Stimulated activated CD8-positive, alpha-beta memory T cell treated with anti-CD3 and anti-CD28 coated beads, Interleukin-4, amount 100 ng/mL, for 24 hours (primary cell): ENCODE measurements at places on chromosomes 1 and 21.

GRCh38 chr1:46619656-46620258 lies 3.1 kb upstream of the MOB3C start:
- no peak for DNase-seq

GRCh38 chr1:84006591-84006990 lies 7.7 kb upstream of the TTLL7 start:
- no peak for DNase-seq

GRCh38 chr1:21664806-21665588 lies 4.2 kb downstream of the RAP1GAP start:
- DNase-seq = no peak

DNA sequence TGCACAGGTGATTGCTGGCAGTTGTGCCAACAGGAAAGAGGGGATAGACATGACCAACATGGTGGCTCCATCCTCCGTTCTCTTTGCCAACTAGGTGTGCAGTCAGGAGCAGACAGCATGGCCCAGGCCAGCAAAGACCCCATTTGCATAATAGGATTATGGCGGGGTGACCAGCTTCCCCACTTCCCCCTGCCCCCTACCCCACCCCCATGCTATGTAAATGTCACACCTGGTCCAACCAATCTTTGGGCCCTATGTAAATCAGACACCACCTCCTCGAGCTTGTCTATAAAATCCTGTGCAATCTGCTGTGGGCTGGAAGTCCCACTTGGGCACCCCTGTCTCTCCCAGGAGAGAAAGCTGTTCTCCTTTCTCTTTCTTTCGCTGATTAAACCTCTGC lies 146.0 kb downstream of the SLC30A10 start:
- DNase-seq = no peak

DNA sequence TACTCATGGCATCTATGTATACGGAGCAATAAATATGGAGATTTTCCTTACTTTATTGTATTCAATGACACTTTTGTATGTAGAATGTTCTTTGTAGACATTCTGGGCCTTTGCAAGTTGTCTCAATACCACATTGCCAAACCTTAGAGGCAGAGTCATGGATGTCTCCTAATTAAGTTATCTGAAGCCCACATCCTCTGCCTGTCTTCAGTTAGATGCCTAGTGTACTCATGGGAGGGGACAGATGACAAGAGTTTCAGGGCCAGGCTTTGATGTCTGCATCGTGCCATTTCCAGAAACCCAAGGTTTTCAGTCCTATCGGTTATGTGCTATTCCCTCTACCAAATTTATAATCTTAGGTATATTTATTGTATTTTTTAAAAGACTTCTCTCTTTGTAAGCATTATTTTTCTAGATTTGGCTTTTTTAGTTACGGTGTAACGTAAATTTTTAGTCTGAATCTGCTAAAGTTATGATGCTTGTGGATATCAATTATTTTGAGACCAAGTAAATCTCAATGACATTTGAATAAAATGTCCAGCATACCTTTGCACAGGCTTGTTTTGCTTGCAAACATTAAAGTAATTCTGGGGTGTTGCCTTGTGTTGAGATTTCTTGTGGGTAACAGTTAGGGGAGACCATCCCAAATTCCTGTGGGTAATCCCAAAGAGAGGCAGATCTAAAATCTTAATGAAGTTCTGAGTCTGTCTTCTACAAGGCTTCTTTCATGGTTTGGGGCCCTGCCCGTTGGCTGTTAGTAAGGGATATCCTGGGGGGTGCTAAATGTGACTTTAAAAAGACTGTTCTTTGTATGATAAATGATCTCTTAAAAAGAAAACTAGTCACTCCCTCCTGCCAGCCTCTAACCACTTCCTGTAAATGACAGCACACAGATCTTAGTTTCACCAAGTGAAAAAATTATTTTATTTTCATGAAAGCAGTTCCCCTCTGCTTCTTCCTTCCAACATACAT lies 8.0 kb upstream of the MACF1 start:
- no peak for DNase-seq

DNA sequence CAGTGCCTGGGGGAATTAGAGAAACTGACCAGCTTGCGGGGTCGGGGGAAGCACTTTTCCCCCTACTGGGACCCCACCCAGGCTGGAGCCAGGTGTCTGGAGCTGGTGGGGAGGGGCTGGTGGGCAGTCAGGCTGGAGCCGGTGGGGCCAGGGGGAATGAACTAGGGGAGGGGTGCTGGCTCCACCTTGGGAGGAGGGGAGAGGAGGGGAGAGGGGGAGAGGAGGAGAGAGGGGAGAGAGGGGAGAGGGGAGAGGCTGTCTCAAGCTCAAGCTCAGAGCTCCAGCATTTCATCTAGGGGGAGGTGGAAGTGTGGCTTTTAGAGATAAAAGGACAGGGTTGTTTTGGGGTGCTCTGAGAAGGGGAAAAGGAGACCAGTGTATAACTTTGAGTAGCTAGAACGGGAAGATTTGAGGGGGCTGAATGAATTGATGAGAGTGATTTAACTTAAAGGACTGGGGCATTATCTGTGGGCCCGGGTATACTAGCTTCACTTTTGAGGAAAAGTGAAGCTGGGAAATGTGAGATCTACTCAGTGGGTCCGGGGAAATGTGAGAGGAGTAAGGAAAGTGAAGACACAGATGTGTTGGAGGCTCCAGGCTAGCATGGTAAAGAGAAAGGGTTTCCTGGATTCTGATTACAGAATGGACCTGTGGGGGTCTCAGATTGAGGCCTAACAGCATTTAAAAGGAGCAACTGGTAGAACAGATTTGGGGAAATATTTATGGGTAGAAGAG lies 2.8 kb downstream of the EFNA1 start:
- no peak for DNase-seq

- no peak for DNase-seq
These were observed 365.4 kb downstream of the LRRIQ3 start for GRCh38 chr1:73832276-73833181.

GRCh38 chr1:49197081-49197480 lies 420.4 kb upstream of the BEND5 start:
- no peak for DNase-seq

- no peak for DNase-seq
These were observed 35.5 kb downstream of the MATN1 start for GRCh38 chr1:30687886-30688285.

- no peak for DNase-seq
These were observed 1.4 kb upstream of the WDR26 start for GRCh38 chr1:224435999-224436398.

DNA sequence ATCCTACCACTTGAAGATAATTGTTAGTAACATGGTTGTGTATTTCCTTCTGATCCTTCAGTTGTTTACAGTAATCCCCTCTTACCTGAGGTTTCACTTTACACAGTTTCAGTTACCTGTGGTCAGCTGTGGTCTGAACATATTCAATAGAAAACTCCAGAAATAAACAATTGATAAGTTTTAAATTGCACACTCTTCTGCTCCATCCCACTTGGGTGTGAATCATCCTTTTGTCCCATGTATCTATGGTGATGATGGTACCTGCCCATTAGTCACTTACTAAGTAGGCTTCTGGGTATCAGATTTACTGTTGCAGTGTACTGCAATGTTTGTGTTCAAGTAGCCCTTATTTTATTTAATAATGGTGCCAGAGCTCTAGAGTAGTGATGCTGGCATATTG lies 62.5 kb downstream of the OSBPL9 start:
- no peak for DNase-seq

- no peak for DNase-seq
These were observed at the start of gene ITPKB for GRCh38 chr1:226738995-226739695. Gene ITPKB, minus strand, starts transcription at chr1:226739282. Its CDS starts 1,824 bp downstream, at chr1:226737458.
